ENCODE measurements at places on chromosomes 16 and 17.

GRCh38 chr17:43212641-43213490, 1.2 kb downstream of the TMEM106A start:
- DNase-seq = no peak

- peak; percentile 26 for DNase-seq
These were observed 13.7 kb upstream of the KREMEN2 start for GRCh38 chr16:2950353-2950724.

GRCh38 chr16:2473999-2474876, 689 bp upstream of the TBC1D24 start:
- peak; percentile 90 for DNase-seq

GRCh38 chr17:63843910-63844677, 1.6 kb upstream of the SMARCD2 start:
- no peak for DNase-seq

DNA sequence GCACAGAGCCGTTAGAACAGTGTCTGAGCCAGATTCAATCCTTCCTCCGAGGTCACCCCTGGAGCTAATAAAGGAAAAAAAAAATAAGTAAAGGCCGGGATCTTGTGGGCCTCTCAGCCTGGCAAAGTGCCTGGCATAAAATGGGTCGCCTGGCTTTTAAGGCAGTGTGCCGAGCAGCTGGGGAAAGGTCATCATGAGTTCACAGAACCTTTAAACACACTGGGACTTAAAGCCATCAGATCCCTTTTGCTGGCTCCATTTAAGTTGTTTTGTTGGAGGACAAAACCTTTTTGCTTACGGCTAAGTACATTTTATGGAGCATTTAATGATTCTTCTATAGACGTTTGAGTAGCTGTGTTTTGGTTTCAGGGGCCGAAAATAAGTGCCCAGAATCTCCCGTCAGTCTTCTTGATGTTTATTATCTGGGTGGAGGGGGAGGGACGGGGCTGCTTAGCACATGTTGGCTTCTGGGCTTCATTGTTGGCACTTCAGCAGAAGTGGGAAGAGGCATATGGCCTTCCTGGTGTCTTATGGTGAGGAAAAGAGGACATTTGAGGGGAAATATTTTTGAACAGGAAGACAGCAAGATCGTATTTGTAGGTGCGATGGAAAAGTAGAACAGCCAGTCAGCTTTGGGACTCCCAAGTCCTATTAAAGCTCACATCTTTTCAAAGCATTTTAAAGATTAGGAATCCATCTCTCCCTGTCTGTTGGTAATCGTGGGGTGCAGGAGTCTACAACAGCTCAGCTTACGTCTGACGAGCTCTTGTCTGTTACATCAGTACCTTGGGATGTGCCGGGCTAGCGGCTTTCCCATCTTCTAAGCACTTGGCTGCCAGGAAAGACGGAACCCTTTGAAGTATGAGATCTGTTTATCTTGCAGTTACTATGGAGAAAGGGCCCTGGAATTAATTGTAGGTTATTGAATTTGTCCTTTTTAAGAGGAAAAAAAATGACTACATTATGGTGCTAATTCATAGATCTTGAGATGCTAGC, 31.1 kb downstream of the RBFOX1 start:
- no peak for DNase-seq

- no peak for DNase-seq
These were observed 21.2 kb downstream of the CNGB1 start for GRCh38 chr16:57949595-57950238.

DNA sequence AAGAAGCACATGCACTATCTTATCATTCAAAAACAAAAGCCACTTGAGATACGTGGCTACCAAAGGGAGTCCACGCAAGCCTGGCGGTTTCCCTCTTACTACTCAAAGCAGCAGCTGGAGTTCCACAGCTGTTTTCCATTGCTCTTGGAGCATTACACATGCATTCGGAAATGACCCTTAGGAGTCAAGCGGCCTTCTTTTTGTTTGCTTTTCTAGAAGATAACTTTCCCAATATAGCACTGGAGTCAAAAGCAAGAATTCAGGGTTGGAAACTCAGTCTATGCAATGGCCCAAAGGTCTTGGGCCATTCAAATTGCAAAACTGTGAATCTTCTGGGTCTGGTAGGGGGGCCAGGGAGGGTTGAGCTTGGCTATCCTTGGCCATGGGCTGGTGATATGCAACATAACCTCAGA, 97.8 kb upstream of the MAF start:
- no peak for DNase-seq

- DNase-seq = no peak
These were observed 184.7 kb downstream of the MYO1D start for GRCh38 chr17:32692179-32692578.

DNA sequence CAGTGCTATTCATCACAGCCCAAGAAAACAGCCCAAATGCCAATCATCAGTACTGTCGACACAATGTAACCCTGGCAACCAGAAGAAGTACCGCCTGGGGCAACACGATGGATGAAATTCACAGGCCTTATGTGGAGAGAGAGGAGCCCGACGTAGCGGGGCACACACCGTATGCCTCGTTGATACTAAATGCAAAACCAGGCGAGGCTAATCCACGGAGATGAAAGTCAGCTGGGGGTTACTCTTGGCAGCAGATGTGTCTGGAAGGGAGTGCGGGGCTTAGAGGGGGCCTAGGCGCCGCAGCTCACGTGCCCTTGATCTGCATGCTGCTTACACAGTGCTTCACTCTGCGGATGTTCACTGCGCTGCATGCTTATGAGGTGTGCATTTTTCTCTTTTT, 29.8 kb downstream of the ITGAE start:
- DNase-seq = peak; percentile 26

- peak; percentile 64 for DNase-seq
These were observed 580 bp downstream of the TANC2 start for GRCh38 chr17:62966426-62967204.

DNA sequence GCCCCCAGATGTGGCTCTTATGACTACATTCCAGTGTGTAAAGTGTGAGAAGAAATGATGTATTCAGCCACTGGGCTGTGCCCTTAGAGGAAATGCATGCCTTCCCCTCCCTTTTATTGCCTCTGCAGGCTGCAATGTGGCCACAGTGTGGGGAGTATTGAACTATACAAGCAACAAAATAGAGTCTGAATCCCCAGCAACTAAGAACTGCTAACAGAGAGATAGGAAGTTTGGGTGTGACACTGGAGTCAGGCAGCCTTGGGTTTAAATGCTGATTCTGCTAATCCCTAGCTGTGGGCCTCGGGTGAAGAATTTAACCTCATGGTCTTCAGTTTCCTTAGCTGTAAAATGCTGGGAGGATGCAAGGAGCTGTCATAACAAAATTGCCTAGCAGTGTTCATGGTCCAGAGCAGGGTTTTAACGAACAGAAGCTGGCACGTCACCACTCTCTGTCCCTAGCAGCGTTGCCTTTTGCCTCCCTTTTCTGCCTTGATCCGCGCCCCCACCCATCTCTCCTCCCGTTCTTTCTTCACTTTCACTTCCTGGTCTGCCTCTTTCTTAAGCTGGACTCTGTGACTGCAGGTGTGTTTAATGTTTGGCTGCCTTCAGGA, 50.3 kb downstream of the KPNA2 start:
- no peak for DNase-seq

DNA sequence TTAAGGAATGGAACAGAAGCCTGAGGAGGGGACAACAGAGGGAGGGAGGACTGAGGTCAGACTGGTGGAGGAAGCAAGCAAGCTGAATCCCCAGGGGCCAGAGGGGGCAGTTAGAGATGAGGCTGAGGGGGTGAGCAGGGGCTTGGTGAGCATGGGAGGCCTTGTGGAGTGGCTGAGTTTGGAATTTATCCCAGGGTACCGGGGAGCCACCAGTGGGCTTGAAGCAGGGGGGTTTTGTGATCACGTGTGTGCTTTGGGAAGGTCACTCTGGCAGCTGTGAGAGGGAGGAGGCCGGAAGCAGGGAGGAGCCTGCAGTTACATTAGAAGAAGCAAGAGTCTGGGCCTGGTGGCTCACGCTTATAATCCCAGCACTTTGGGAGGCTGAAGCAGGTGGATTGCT, 9.8 kb upstream of the CTCF start:
- DNase-seq = peak; percentile 37

DNA sequence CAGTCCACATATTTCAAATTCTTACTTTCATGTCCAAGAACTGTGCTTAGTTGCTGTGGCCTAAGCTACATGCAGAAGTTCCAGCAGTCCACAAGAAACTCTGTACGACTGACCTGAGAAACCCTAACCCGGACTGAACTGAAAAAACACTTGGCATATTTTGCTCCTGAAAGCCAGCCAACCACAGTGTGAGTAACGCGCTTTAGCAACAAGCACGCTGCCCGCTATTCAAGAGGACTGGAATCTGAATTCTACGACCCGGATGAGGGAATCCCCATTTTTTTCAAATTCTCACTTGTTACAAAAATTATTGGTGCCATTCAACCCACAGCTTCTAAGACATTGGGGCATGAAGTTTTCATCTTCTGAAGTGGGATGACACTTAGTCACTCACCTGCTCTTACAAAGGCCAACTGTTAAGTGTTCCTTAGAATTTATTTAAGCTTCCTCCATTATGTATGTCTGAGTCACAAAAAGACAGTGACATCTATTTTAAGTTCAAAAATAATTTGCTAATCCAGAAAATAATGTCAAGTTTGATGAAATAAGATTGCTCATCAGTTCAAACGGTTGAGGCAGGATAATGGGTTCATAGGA, 78.7 kb downstream of the CDYL2 start:
- no peak for DNase-seq

GRCh38 chr16:9271841-9272240, 180.4 kb downstream of the HAPSTR1 start:
- no peak for DNase-seq

DNA sequence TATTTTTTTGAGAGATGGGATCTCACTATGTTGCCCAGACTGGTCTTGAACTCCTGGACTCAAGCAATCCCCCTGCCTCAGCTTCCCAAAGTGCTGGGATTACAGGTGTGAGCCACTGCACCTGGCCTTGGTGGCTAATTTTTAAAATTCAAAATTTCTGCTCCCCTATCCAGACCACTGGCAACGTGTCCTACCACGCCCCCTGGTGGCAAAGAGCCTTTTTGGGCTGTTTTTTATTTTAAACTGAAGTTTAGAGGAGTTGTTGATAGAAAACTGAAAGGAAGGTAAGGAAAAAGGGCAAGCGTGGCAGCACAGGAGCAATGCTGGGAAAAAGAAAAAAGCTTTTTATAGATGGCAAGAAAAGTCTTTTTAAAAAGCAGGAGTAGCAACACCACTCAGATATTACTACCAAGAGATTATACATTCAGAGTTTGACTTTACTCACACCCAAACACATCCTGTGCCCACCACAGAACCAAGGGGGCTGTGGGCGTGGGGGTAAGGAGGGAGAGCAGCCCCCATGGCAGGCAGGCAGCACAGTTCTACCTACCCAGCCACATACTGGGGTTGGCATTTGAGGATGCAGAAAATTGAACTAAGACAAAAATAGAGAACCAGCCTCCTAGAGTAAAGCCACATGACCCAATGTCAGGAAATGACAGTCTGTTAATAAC, 4.2 kb upstream of the MXRA7 start:
- DNase-seq = peak; percentile 82

DNA sequence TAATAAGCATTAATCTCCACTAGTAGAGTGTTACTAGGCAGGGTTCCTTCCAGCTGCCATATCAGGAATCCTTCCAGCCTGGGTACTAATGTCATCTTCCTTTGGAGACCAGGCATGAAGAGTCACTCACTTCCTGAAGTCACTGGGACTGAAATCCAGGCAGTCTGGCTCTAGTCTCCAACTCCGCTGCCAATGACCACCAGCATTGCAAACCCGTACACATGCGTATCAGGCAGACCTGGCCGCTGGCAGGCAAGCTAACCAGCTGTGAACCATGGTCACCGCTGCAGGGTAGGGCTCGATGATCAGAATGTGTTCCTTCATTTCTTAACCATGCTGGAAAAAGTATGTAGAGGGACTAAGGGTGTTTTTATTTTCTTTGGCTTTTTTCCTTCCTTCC, 255.5 kb downstream of the CDH13 start:
- no peak for DNase-seq

DNA sequence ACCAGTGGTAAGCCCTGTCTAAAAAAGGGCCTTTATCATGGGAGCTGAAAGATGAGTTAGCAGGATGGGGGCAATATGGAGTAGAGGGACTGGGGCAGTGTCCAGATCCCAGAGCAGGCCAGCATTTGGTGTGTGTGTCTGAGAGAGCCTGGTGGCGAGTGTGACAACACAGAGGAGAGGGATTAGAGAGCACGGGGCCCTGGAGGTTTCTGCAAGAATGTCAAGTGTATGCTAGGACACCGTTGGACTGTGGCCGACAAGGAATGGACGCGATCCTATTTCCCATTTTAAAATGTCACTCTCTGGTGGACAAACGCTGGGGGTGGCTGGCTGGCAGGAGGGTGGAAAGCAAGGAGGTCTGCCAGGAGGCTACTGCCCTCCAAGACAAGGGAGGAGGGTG, 12.4 kb downstream of the TAC4 start:
- no peak for DNase-seq

- DNase-seq = no peak
These were observed 436 bp downstream of the SHPK start for GRCh38 chr17:3635474-3636153.

DNA sequence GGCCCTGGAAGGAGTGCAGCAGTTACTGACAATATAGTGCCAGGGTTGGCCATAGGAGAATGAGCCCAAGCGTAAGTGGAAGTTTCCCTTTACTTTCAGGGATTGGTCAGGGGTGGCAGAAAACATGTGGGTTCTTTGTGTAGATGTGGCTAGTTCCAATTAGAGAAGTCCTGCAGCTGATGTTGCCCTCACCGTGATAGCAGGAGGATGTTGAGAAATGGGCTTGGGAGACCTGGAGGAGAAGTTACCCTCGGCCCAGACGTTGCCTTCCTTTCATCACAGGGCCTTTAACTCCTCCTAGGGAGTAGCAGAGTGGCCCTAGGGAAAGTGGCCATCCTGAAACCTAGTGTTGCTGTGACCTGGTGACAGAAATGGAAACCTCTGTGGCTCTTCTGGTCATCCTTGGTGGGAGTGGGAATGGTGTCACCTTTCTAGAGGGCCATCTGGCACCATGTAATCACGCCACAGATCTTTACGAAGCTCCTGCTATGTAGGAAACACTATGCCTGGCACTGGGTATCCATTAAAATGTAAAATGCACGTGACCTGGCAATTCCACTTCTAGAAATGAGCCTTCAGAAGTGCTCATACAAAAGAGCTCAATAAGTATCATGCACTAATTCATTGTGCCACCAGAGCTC, 6.7 kb downstream of the TMEM92 start:
- DNase-seq = no peak

DNA sequence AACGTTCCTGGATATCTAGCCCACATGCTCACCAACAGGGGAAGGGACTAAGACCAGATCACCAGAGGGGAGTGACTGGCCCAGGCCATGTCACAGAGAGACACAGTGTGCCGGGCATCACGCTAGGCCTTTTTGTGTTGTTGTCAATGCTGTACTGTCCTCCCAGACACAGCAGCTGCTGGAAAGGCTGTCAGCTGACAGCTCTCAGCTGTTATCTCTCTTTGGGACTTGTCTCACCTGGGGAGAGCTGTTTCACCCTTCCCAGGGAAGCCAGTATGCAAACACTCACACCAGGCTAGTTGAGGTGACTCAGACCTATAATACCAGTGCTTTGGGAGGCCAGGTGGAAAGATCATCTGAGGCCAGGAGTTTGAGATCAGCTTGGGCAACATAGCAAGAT, 19.4 kb downstream of the UNC45B start:
- DNase-seq = no peak

- DNase-seq = no peak
These were observed 112.1 kb upstream of the CNTNAP4 start for GRCh38 chr16:76164970-76165558.

- no peak for DNase-seq
These were observed 39.0 kb downstream of the TK2 start for GRCh38 chr16:66510711-66511601.
